ENCODE measurements at places on chromosomes 1 and 21.
A peak's percentile ranks its signal among the peaks of the same experiment; 100 is the strongest.

GRCh38 chr1:35390600-35391494 lies 122.3 kb downstream of the ZMYM4 start:
- no peak for DNase-seq

GRCh38 chr1:244350027-244350426 lies 101.7 kb downstream of the ADSS2 start:
- DNase-seq = no peak

DNA sequence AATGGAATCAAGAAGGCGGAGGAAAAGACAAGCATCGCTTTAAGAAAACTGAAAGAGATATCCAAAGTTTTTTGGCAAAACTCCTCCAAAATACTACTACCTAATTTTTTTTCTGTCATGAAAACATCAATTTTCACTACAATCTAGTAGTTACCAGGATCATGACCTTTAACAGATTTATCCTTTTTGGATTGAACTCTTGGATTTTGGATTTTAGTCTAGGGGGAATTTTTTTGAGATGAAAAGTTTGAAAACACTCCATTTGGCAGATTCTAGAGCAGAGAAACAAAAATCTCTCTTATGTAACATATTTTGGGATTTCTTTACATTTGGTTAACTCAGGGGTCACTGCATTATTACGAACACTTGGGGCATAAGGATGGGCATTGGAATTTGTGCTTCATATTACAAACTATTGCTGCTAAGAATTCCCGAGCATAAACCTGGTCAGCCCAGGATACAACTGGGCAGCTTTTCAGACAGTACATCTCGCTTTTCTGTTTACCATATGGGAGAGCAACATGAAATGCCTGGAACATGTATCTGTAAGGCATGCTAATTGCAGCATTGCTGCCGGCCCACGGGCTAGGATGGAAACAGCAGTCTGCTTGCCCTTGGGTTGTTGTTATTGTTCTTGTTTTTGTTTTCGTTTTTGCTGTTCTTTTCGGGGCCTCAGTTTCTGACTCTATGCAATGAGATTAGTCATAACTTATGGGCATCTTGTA lies 264.3 kb downstream of the RHOU start:
- no peak for DNase-seq

DNA sequence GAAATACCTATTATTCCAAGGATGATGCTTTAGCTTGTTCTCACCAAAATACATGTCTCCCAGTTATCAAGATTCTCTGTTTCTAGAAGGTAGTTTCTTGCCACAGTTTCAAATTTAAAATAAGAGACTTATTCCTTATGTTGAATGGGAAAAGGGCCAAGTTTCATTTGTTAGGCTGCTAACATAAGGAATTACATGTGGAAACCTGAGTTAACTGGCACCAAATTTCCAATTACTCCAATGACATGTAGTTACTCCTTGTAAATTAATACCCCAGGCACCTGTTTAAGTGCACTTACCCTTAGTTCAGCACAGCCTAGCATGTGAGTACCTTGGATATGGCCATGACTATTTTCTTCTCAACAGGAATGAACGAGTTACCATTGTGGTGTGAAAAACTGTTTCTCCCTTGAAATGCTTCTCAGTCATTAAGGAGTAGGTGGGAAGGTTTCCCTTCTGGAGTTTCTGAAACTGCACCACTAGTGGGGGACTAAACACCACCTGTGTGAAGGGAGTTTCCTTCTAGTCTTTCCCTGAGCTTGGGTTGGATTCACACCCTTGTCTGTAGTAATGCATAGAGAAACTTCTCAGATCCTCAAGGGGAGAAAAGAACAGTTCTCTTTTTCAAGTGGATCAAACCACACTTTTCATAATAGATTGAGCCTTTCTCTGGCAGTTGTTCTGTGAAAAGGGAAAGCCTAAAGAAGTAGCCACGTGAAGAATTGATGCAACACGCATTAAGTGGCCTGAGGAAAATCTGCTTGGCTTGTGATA lies 32.3 kb upstream of the LRRC8C start:
- no peak for DNase-seq

DNA sequence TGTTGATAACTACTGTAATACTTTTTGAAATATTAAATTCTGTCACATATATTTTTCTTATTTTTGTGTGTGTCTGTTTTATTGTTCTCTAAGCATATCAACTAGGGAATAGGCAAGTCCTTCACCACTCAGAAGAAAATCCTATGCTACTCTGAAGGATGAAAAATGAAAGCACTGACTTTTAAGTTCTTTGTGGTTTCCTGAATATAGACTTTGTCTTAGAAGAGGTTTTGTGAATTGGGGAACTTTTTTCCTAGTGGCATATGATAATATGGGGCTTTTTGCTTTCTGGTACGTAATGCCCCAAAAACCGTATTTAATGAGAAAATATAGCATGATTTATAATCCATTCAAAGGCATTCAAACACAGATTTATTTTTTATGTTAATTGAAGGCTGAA lies 136.0 kb downstream of the SNX7 start:
- DNase-seq = no peak

GRCh38 chr1:184610876-184611595 lies 143.6 kb downstream of the EDEM3 start:
- DNase-seq = no peak

- no peak for DNase-seq
Observed at GRCh38 chr1:14300991-14301703, 297.3 kb upstream of the KAZN start.

- DNase-seq = peak; percentile 51
Observed at GRCh38 chr21:38787461-38788274, 18.1 kb upstream of the ETS2 start.

- no peak for DNase-seq
Observed at GRCh38 chr1:4792565-4792964, 138.2 kb downstream of the AJAP1 start.

DNA sequence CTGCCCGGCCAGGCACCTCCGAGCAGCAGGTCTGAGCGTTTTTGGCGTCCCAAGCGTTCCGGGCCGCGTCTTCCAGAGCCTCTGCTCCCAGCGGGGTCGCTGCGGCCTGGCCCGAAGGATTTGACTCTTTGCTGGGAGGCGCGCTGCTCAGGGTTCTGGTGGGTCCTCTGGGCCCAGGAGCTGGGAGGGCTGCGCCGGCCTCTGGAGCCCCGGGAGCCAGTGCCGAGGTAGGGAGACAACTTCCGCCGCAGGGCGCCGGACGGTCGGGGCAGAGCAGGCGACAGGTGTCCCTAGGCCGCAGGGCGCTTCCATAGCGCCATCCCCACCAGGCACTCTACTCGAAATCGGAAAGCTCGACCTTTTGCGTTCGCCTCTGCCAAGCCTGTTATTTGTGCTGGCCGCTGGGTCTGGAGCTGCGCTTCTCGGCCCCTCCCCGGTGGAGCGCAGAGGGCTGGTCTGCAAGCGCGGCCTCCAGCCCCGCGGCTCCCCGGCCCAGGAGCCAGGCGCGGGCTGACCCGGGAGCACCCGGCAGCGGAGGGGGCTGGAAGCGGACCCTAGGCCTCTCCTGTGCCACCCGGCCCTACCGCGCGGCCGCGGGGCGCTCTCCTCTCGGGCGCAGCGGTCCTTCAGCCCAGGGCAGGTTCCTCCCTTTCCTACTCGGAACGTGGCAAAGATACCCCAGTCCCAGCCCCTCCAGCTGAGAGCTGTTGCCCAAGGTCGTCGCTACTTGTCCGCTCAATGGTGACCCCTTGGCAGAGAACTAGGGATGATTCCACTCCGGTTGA lies 2.2 kb downstream of the SIM2 start:
- no peak for DNase-seq

DNA sequence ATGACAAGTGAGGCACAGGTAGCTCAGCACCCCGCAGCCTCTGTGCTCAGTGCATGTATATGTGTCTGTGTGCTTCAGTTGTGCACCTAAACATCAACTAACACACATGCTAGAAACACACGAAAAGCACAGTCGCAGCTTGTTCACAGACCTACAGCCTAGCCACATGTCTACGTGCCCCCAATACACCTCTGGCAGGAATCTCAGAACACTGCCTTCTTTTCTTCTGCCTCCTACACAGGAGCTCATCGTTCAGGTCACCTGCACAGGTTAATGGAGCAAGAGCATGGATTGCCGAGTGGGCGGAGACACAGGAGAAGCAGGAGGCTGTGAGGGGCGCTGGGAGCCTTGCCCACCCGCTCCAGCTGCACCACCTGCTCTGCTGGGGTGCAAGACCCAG lies 31.7 kb downstream of the CTNNBIP1 start:
- DNase-seq = no peak

GRCh38 chr1:74463333-74463988 lies 49.0 kb downstream of the LRRC53 start:
- no peak for DNase-seq

DNA sequence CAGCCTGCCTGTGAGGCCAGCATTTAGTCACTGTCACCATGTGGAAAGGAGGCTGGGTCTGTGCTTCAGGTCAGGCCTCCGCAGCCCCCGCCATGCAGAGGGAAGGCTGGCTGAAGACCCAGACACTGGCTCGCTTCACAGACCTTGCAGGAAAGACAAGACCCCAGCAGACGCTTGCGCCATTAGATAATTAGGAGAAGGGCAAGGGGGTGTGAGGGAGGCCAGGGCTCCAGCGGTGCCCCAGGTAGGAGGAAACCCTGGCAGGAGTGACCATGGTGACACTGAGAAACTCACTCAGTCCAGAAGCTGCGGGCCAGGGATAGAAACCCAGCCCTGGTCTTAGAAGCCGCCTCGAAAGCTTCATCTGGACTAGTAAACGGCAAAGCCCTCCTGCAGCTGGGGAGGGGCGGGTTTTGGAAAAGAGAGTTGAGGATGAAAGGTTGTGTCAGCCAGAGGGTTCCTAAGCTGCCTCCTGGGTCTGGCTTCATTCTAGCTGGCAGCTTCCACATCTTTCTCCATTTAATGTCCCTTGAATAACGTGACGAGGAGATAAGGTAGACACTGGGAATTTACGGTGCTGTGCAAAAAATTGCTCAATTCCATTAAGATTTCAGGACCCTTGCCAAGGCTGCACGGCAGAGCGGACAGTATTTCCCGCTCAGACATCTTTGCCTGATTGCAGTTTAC lies 294.1 kb upstream of the VAMP3 start:
- no peak for DNase-seq

GRCh38 chr1:191618181-191618580 lies 540.1 kb upstream of the RGS18 start:
- DNase-seq = no peak

DNA sequence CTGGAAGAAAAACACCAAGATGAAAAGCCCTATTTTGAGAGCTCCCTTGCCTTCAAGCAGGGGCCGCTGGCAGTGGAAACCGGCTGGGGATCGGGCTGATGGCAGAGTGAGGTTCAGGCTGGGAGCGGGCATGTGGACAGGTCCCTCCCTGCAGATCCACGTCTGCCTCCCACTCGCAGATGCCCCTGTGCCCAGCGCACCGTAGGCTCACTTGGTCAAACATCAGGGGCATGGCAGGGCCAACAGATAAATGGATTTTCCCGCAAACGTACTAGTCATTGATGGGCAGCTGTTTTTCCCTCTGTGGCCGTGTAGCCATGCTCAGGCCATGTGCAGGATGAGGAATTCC lies 6.6 kb upstream of the C1orf174 start:
- DNase-seq = no peak

DNA sequence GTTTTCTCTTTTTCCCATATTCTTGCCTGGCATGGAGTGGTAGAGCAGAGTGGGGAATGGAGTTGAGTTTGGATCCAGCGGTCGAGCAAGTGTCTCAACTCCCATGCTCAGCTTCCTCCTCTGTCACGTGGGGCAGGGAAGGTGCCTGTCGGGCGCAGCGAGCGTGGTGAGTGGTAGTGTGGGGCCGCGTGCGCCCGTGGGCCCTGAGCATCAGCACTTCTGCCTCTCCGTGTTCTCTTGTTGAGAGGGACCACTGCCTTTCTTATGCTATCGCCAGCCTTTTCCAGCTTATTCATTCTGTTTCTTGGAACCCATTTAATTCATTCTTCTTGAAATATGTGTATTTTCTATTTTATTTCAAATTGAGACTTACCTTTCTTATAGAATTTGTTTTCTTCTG lies 65.1 kb downstream of the ADARB1 start:
- no peak for DNase-seq

DNA sequence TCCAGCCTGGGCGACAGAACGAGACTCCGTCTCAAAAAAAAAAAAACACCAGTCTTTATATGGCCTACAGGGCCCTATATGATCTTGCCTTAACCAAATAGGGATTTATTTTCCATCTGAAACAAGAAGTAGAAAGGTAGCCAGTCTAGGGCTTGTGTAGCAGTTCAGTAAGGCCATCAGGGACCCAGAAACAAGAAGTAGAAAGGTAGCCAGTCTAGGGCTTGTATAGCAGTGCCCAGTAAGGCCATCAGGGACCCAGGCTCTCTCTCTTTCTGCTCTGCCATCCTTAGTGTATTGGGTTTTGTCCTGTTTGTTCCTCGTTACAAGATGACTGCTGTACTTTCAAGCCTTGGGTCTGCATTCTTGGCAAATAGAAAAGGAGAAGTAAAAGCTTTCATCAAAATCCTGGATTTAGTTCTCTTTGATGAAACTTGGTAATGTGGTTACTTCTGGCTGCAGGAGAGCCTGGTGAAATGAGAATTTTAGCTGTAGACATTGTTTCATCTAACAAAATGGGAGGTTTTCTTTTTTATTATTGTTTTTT lies 46.1 kb downstream of the PKN2 start:
- DNase-seq = no peak

GRCh38 chr1:14363707-14364413 lies 234.6 kb upstream of the KAZN start:
- no peak for DNase-seq

GRCh38 chr1:22123901-22124404 lies 18.9 kb downstream of the WNT4 start:
- DNase-seq = no peak

DNA sequence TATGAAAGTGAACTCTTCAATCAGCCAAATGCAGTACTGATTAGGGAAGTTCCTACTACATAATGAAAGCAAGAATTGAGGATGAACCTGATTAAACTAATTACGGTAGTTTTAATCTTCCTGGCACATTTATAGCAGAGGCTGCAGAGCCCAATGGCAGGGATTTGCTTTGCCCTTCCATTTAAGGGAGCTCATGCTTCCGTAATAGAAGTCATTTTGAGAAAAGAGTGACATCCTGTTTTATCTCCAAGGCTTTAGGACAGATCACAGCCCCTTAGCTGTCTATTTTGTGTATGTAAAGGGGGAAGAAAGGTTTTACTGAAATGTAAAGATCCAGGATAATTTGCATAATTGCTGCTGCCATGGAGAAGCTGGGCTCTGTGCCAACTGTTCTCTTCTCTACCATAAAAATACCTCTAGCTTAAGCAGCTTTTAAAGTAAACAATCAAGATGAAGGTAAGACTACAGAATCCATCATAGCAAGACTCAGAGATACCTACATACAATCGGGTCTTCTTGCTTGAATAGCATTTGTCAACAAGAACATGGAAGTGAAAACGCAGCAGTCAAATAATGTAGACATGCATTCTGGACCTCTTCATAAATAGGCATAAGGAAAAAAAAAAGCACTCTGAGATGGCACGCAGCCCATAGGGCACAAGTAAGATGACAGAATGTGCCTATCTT lies 62.5 kb downstream of the ASH1L start:
- DNase-seq = no peak

All from brain microvascular endothelial cell (primary cell).